ENCODE measurements at places on chromosomes 6 and 20.
A peak's percentile ranks its signal among the peaks of the same experiment; 100 is the strongest.

- no peak for DNase-seq
Measured at GRCh38 chr6:147459780-147460179, 48.7 kb upstream of the SAMD5 start.

DNA sequence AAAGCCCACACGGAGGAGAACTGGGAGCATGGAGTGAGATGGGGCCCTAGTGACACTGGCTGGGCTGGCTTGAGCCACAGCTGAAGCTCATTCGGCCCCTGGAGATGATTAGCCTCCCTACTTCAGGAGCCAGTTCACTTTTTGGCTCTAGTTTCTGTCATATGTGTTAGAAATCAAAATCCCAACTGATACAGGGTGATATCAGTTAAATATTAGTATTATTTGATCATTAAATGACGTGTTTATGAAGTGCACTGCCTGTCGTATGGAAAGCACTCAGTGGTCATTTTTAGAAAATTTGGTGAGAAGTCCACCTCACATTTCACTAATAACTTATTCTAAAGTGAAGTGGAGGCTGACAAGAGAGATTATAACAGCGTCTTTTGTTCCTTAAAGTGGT, 59.0 kb downstream of the TULP4 start:
- no peak for DNase-seq

- DNase-seq, result no peak
Measured at GRCh38 chr6:143513410-143513809, 1.9 kb upstream of the FUCA2 start.

GRCh38 chr20:49791165-49791564, 21.5 kb upstream of the SLC9A8 start:
- no peak for DNase-seq

DNA sequence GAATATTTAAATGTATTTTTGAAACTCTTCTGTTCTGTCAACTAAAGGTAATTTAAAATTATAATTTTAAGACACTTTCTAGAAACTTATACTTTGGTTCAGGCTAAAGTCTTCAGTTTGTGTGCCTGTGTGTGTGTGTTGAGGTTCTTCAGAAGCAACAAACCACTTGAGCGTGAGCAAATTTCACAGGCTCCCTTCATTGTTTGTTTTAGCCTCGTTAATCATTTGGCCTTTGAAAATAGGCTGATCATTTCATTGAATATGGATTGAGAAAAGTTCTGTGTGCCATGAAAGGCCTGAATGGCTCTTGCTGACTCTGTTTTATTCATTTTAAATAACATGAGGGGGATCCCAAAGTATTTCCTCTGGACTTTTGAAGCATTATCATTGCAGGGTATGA, 420.1 kb downstream of the CDKAL1 start:
- DNase-seq, result peak; percentile 66

DNA sequence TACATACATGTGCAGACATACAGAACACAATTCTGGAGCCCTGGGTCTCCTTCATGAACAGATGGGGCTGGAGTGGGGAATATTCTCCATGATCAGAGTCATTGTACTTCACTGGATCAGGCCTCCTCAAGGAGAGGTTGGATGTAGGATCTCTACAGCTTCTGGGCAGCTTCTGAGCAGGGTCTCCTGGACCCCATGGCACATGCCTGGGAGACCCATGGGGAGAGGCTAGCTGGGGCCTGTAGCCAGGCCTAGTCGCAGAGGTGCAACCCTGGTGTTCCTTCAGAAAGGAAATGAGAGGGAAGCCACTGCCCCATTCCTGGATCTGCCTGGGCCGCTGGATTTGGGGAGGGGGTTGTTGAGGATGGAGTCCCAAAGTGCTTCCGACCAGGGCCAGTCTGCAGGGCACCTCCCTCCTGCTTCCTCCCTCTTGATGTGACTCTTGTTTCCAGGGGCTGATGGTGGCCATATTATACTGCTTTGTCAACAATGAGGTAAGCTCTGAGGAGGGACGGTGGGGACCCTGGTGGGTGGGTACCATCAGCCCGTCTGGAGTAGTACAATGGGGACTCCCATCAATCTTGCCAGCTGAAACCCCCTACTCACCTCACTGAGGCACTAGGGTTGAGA, 31.8 kb downstream of the GLP1R start:
- DNase-seq, result no peak

DNA sequence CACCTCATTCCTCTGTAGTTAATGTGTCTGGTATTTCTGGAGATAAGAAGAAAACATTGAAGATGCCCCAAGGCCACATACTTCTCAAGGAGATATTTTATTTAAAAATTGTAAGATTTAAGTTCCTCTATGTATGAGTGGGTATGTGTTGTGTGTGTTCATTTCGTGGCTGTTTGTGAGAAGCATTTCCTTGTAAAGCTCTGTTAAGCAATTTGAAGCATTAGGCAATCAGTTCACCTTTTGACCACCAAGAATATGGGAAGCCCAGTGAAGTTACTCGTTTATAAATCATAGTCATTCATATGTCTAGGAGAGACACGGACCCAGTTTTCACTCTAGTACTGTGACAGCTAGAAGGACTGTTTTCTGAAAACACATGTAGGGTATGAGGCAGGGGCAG, 717.6 kb upstream of the MAP3K7 start:
- no peak for DNase-seq

DNA sequence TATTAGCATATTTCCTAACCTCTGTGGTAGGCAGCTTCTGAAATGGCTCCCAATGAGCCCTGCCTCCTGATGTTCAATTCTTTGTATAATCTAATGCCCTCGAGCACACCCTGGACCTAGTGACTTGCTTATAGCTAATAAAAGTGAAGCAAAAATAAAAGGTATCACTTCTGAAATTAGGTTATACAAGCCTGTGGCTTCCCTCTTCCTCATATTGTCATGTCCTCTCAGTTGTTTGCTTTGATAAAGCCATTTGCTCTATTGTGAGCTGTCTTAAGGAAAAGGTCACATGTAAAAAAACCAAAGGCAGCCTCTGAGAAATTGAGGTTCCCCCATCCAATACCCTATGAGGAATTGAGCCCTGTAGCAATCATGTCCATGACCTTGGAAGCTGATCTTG, 442.1 kb upstream of the ADGRB3 start:
- DNase-seq, result no peak

DNA sequence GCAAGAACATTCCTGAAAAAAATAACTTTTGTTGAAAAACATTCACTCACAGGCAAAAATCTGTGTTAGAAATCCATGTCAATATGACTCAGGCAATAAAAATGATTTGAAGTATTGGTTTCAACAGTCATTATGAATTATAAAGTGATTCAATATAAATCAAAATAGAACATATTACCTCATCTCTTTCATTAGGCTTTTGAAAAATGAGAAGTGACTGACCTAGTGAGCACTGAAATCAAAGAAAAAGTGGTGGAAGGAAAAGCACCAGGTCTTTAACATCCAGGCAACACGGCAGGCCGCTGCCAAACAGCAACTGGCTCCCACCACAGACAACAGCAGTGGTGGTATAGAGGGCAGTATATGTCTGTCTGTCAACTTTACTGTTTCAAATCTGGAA, 68.9 kb downstream of the MAN1A1 start:
- no peak for DNase-seq

- no peak for DNase-seq
Measured at GRCh38 chr20:14953736-14954135, 616.3 kb upstream of the FLRT3 start.

DNA sequence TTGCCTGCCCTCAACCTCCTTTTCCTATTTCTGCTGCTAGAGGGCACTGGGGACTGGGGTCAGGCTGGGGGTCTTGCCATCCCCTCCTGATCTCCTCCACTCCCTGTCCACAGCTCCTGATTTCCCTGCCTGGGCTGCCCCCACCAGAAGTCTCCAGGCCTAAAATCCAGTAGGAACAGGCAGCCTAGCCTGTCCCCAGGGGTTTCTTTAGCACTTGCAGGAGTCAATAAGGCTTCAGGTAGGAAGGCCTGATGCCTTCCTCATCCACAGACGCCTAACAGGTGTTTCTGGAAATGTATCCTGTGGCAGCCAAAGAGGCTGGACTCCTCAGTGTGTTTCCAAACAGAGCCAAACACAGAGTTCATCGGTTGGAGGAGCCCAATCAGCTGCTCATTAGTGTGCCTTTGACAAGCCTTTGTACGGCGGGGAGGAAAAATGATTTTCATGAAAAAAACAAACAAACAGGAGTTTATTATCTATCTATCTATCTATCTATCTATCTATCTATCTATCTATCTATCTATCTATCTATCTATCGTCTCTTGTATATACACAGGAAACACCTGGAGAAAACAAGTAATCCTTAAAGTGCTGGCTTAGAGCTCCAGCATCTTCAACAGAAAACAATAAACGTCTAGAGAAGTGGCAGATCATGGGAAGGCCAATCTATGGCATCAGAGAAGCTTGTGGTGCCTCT, 3.7 kb upstream of the RAET1E start:
- DNase-seq, result no peak

DNA sequence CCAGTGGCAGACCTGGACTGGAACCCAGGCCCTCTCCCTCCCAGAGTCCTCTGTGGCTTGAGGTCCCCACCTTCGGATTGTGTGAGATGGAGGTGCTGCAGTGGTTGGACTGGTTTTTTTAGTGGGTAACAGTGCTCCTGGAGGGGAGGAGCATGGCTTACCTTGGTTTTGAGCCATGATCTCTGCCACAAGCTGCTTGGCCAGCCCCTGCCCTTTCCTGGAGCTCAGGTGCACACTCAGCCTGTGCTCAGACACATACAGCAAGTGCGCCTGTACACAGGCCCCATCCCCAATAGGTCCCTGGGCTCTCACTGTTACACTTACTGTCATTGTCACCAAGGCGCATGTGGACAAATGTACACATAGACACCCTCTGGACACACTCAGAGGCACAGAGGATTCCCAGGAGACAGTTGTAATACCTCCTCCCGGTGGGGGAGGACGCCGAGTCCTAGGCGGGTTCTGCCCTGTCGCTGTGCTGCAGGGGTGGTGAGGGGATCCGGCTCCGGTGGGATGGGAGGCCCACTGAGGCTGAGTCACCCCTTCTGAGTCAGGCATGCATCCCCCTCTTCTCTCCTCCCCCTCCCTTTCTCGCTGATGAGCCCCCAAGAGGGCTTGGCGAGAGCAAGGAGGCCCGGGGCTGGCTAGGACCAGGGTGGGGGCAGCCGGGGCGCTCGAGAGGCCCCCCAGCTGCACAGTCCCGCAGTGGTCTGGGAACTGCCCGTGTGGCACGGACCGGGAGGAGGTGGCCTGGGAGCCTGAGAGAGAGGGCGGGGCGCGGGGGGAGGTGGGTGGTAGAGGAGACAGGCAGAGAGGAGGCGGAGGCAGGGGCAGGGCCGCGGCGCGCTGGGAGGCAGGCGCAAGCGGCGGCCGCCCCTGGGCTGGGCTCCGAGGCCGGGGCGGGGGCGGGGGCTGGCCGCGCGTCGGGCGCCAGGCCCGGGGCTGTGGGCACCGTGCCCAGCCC, 522 bp upstream of the EPB41L1 start:
- DNase-seq, result peak; percentile 76

DNA sequence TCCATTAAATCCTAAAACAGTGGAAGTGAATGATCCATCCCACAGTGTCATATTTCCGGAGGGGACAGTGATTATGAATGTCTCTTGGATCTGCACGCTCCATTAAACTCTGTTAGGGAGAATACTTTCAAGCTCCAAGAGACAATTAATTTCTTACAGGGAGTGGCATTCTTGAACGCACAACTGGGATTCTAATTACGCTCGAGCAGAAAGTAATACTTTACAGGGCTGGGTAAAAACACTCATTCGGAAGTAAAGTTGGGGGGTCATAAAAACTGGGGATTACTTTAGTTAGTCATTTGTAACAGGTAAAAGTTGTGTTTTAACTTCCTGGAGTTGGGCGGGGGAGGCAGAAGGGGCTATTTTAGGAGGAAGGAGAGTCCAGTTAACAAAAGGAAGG, 151.8 kb downstream of the ZFP64 start:
- DNase-seq, result no peak
